CD4-positive, alpha-beta T cell treated with Interleukin-4 for 1 hour (primary cell): ENCODE measurements at places on chromosomes 2 and 18.

DNA sequence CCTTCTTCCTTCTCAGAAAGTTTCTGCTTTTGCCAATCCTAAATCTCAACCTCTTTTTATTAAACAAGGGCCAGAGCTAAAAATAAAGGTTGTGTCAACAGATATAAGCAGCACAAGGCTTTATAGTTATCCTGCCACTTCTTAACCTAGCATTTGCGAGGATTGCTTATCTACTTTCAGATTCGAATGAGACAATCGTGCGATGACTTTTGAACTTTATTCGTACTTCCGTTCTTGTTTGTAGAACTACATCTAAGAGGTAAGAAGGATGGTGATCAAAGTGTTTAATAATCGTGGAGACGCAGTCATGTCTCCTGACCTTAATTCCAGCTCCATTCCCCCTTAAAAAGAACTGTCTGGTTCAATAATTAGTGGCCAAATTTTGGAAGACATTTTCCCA is 578.6 kb downstream of the PIK3C3 start:
- no peak for DNase-seq

GRCh38 chr2:151544449-151544848 is 134.7 kb downstream of the RIF1 start:
- no peak for DNase-seq

GRCh38 chr2:29021886-29022285 is 40.8 kb downstream of the TOGARAM2 start:
- DNase-seq, result no peak

- DNase-seq, result no peak
Measured at GRCh38 chr18:57095884-57096283, 51.0 kb upstream of the BOD1L2 start.

DNA sequence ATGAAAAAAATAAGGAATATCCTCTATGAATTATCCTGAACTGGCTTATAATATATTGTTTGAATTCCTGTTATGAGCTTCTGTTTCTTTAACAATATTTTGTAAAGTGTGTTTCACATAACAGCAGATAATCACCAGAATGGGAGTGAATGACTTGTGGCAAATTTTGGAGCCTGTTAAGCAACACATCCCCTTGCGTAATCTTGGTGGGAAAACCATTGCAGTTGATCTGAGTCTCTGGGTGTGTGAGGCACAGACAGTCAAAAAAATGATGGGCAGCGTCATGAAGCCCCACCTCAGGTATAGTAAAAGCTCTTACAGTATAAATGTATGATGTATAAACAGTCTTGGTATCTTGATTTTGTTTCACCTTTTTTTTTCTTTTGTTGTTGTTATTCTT is 5.9 kb downstream of the GEN1 start:
- no peak for DNase-seq

DNA sequence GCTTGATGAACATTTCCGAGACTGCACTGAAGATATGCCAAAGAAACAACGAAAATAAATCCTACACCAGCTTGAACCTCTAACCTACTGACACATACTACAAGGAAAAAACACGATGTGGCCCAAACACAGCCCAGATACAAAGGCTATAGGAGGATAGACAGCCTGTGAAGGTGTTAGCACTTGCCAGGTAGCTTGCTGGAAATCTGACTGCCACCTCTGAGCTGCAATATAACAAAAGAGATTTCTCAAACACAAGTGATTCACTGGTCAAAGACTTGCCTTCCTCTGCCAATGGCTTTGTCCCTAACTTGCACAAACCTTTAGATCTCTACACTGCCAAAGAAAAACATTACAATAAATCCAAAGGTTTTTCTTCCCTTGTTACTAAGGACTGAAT is 21.1 kb downstream of the CFAP210 start:
- DNase-seq, result no peak

DNA sequence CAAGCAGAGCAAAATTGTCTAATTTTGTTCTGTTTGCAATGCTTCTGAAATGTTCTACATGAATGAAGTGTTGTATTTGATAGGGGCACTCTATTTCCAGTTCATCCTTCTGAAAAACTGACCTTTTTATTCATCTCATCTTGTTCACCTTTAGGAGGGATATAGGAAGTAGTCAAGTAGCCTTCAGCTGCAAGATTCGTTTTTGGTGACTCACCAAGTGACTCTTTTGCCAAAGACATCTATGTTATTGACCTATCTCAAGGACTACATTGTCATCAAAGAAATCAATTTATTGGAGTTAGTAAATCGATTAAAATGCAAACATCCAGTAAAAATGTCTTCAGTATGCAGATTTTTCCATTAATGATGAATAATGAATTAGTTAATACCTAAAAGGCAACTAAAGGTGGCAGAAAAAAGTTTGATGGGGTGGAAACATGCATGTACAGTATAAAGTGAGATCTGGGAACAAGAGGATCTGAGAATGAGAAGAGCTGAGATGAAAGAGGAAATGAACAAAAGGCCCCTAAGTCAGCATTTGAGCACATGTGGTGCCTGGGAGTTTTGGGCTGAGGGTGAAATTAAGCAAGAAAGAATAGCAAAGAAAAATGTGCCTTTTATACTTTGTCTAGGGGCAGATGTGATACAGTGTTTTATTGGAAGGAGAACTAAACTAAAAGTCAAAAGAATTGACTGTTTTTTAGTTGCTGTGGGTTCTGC is 255.1 kb upstream of the LINC00305 start:
- no peak for DNase-seq

DNA sequence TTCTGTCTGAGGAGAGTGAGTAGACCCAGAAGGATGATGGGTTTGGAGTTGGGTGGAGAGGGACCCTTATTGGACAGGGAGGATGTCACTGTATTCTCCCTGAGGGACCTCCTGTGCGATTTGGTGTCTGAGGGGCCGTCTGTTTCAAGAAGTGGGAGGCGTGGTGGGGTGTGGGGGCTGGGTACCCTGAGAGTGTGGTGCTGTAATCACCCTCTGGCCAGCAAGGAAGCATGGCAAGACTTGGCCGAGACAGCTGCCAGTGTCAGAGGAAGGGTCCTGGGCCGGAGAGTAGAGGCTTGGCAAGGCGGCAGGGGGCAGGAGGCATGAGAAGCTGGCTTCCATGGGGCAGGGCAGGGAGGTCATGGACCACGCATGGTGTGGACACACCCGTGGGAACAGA is 43.1 kb downstream of the CTIF start:
- DNase-seq, result no peak

DNA sequence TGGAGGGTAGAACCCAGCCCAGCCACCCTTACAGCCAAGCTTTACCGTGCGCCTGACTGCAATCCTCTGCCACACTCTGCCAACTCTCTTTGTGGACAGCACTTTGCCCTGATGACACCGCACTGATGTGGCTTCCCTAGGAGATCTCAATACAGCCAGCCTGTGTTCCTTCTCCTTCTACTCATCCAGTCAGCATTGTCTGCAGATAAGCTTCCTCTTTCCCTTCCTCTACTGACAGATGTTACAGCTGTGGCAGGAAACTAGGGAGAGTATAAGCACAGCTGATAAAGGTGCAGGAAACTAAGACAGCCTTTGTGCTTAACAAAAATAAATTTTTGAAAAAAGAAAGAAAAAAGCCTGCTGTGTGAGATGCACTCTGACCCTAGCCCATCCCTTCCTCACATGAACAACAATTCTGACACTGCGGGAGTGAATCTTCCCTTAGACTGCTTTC is 25.0 kb downstream of the CEP68 start:
- no peak for DNase-seq

DNA sequence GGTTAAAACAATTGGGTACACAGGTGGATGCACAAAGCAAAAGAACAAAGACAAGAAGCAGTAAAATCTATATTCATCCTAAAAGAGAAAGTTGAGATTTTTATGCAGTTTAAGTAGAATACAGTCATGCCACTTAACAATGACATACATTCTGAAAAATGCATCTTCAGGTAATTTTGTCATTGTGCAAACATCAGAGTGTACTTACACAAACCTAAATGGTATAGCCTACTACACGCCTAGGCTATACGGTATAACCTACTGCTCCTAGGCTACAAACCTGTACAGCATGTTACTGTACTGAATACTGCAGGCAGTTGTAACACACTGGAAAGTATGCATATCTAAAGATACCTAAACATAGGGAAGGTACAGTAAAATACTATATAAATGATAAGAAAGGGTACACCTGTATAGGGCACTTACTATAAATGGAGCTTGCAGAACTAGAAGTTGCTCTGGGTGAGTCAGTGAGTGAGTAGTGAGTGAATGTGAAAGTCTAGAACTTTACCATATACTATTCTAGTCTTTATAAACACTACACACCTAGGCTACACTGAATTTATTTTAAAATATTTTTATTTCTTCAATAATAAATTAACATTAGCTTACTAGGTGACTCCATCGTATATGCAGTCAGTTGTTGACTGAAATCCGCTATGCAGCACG is 132.9 kb downstream of the BARD1 start:
- DNase-seq, result no peak

DNA sequence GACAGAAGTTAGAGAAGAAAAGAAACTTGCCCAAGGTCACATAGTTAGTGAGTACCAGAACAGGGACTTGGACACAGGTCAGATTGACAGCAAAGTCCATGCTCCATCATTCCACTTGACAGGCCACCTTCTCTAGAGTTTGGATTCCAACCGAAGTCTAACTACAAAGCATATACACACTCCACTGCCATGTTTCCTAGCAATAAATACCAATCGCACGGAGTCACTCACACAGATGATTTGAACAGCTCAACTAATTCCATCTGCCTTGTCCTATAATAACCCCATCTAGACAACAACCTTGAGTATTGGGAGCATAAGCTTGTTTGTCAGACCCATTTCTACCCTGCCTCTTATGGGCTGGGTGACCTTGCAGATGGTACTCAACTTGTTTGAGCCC is 334.6 kb upstream of the MGAT5 start:
- no peak for DNase-seq

DNA sequence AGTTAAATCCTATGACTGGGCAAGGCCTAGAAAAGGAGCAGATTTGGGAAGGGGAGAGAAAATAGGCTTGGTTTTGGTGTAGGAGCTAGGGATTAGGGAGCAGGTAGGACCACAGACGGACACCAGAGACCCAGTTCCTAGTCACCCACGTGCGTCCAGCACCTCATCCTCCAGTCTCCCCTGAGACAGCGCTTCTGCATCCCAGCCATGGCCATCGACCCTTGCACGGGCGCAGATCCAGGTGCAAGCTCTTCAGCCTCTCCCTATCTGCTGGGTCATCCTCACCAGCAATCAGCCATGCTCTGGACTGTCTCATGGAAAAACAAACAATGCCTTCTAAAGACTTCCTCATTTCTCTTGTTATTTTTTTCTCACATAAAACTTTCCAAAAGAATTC is 246.8 kb upstream of the RAB6C start:
- no peak for DNase-seq

DNA sequence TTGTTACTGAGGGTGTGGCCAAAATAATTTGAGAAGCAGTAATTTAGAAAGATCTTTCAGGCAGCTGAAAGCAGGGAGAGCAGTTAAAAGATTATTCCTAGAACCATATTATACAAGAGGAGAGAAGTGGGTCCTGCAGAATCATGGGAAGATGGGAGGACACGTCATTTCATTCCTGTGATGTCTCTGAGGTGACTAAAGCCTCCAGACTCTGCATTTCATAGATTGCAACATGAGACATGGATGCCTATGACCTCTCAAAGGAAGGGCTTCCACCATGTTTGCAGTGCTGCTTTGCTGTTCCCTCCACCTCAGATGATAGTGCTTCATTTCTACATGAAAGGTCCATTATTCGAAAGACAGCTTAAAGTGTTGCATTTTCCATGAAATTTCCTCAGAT is 788.4 kb downstream of the TSN start:
- DNase-seq, result no peak

DNA sequence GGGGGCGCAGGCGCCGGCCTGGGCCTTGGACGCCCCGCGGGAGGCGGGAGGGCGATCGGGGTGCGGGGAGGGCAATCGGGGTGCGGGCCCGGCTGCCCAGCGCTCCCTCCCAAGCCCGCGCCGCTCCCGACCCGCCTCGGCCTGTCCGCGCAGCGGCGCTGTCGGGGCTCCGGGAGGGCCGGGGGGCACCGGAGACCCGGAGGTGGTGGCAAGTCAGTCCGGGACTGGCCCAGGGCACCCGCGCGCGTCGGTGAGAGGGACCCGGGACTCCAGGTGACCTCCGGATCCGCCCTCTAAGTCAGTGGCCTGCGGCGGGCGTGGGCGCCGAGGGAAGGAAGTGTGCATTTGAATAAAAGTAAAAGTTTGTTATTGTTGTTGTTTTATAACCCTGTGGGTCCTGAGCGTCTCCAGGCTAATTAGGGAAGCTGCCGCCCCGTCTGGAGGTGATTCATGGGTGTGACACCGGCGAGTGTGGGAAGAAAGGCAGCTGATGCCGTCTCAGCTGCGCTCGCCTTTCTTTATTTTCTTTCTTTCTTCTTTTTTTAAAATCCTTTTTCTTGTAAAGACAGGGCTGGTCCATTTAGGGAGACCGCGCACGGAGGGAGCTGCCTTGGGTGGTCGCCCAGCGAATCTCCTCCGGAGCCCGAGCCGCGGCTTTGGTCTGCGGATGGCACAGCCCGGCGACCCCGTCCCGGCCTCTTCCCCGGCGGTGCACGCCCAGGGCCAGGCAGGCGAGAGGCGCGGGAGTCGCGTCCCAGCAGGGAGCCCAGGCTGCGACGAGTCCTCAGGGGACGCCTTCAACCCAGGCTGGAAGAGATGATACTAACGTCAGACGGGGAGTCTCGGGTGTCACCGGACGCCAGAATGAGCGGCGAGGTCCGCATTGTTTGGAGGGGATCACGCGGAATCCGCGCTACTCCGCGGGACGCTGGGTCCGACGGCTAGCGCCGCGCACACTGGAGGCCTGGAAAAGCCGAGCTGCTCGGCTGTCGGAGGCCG is 627 bp upstream of the CRACDL start:
- no peak for DNase-seq

DNA sequence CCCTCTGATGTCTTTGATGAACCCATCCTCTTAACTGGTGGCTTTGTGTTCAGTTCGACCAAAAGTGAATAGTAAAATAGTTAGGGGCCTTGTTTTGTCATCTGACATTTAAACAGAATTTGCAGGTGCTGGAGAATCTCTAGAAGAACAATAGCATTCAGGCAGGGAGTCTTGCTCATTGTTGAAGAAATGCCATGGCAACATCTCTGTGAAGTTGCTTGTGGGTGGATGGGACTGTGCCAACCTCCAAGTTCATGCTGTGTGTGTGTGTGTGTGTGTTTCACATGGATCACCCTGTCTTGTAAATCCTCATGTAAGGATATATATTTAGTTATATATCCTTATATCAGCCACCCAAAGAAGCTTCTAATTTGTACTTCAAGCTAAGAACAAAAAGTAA is 66.7 kb downstream of the SKA1 start:
- DNase-seq, result no peak

GRCh38 chr2:82330155-82330554 is 2025.6 kb upstream of the LRRTM1 start:
- DNase-seq, result no peak
